ENCODE measurements at places on chromosomes 4 and X.

GRCh38 chr4:2125831-2126230 is 66.7 kb downstream of the NAT8L start:
- no peak for DNase-seq

DNA sequence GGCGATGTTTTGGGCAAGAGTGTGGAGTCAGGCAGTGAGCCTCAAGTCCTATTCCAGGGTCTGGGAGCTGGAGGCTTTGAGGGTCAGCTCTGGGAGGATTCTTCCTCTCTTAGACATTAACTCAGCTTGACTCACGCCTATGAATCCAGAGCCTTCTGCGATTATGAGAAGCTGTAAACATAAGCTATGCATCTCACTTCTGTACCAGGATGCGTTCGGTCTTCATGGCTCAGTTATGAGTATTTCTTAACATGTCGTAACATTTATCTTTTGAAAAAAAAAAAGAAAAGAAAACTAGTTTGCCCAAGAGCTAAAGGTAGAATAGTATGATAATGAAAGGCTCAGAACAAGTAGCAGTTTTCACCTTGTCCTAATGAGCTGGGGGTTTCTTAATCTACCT is 4.6 kb downstream of the SHROOM2 start:
- no peak for DNase-seq

DNA sequence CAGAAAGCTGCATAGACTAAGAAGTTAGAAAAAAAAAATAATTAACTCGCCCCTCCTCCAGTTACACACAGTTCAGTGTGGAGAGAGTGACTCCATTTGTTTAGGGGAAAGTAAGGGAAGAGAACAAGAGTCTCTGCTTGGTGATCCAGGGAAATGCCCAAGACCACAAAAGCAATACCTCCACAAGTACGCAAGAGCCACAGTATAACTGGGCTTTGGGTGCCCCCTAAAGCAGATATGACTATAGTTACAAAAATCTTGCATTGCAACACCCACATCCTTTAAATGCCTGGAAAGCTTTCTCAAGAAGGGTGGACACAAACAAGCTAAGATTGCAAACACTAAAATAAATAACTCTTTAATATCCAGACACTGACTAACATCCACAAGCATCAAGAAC is 164.2 kb upstream of the NRK start:
- DNase-seq: no peak

- DNase-seq: no peak
These were observed 49.2 kb upstream of the TAB3 start for GRCh38 chrX:30938295-30938694.

- DNase-seq: peak; percentile 19
These were observed 1.9 kb downstream of the BCORL1 start for GRCh38 chrX:129984111-129984958.

DNA sequence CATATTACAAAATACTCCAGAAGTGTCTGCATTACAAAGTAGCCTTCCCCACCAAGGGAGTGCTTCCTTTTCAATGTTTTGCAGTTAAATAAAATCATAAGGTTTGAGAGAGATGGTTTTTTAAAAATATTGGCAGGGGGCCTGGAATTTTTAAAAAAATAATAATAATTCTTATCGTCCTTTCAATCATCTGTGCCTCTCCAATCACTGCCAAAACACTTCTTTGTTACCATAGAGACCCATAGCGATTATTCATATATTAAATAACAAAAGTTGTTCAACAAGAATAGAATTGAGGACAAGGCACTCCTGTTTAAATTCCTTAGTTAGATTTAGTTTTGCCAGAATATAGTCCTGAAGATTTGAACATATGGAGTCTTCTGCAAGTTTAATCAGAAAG is 203.1 kb downstream of the FAT4 start:
- DNase-seq: no peak

DNA sequence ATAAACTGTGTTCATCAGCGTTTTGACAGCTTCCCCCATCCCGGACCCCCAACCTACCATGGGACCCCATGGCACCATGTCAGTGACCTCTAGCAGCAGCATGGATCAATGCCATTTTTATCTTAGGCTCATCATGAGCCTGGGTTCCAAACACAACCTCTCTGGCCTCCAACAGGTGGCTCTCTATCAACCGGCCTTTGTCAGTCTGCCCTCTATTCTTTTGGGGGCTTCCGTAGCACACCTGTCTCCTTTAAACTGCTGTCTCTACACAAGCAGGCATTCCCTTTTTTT is 721 bp upstream of the TMEM150C start:
- no peak for DNase-seq

DNA sequence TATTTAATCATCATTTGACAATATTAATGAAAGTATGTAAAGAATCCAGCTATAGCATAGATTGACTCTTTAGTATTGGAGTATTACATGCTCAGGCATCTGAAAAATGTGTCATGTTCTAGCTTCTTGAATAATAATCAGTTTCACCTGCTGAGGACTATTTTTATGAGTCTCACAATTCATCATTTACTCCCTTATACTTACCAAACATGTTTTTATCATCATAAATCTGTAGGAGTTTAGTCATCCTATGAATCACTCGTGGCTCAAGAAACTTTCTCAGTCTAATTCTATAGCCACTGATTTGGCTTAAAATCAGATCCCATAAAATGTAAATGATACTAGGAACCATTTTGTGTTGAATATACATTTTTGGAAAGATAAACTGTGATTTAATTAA is 1616.1 kb downstream of the C4orf33 start:
- DNase-seq: no peak

DNA sequence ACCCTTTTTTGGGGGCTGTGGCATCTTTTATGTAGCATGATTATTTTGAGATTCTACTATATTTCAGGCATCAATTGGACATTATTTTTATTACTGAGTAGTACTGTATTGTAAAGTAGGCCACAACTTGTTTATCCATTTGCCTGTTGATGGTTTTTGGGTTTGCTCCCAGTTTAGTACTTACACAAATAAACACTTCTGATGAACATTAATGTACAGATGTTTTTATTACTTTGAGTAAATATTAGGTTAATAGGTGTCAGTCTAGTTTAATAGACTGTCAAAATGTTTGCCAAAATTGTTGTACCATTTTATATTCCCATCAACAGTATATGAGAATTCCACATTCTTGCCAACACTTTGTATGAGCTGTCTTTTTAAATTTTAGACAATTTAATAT is 214.9 kb upstream of the MAD2L1 start:
- DNase-seq: no peak

DNA sequence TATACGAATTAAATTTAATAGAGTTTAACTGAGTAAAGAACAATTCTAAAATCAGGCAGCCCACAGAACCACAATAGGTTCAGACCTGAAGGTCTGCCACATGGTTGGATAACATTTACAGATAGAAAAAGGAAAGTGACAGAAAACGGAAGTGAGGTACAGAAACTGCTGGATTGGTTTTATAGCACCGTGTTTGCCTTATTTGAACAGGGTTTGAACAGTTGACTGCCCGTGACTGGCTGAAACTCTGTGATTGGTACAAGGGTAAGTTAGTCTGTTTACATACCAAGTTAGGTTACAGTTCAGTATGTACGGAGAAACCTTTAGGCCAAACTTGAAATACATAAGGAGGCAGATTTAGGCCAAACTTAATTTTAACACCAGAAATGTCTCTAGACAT is 64.1 kb upstream of the ATXN3L start:
- DNase-seq: no peak

DNA sequence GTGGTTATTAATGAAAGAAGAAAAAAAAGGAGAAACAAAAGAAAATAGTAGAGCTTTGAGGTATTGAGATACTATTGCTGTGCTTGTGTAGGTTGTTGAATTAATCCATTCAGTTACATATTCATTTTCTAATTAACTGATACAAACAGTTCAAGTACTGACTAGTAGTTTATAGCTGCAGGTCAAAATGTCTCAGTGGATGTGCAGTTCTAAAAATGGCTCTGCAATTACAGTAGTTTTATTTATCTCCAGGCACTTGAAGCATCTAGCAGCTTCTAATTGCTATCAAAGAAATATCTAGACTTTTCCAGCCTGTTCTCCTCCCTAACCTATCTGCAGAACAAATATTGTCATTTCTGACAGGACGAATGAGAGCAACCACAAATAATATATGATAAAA is 1887.7 kb upstream of the PCDH7 start:
- no peak for DNase-seq
